ENCODE measurements at places on chromosomes 3 and 15. TPM values are rescaled to one million over a fixed set of nuclear protein-coding genes. Genes with fewer than 3 reads are reported as not detected.

GRCh38 chr3:37198996-37199395 is 24.6 kb upstream of the LRRFIP2 start:
- no peak for DNase-seq

DNA sequence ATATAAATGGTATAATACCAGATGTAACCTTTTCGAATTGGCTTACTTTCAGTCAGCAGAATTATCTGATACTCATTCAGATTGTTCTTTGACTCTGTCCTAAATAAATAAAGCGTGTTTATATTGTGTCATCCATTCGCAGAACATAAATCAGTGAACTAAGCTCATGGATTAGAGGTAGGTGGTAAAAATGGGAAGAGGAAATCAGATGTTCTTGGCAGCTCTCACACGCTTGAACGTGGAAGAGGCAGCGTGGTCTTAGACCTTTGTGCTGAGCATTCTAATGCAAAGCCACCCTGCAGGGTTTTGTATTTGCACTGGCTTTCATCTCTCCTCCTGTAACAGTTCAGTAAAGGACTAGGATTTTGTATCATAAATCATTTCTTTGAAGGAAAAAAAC is 441.4 kb downstream of the GABRG3 start:
- no peak for DNase-seq

DNA sequence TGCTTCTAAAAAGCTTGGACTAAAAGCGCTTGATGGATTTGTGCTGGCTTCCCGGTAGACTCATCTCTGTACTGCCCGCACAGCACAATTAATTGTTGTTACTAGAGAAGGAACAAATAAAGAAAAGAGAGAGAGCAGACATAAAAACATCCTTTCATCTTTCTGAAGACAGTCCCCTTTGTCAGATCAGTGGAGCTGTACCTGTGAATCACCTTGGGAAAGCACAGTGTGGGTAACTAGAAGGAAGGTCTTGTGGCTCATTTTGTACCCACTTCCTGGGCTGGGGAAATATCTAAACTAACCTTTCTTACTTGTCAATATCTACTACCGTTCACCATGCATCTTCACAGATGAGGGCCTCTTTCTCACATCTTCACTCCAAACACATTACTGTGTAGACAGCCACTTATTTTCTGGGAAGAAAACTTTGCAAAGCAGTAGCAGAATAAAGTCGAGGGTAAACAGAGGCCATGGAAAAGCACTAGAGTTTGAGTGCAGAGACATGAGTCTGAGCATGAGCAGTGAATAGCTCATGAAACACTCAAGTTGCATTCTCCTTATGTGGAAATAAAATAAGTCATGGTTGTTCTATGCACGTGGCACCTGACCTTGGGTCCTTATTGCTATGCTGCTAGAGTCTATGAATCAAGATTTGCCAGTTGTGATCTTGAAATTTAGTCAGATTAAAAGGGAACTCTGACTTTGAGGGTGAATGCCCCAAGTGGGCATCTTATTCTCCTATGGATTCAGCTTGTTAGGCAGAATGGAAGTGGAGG is 169.3 kb downstream of the LPP start:
- no peak for DNase-seq

- no peak for DNase-seq
Observed at GRCh38 chr15:65038836-65039235, 6.4 kb upstream of the SLC51B start.

GRCh38 chr3:52093756-52094545 is 37.6 kb upstream of the DUSP7 start:
- no peak for DNase-seq

DNA sequence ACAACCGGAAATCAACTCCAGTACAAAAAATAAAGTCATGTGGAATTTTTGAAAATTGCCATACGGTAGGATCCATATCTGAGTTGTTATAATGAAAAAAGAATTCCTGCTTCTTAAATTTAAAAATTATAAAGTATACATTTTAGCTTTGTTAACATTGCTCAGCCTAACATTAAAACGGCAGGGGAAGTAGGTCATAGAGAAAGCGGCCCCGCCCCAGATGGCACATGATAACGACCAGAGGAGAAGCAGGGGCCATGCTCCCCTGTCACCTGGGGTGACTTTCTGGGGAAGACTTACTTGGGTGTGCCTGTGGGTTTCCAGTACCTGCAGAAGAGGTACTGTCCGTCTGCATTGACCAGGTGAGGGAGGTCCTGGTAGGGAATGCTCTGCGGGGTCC is 921 bp downstream of the MGLL start:
- DNase-seq: no peak

GRCh38 chr15:28096411-28096669 is 2.8 kb downstream of the OCA2 start:
- DNase-seq: no peak

GRCh38 chr15:100111125-100112060 is 230.4 kb downstream of the ADAMTS17 start:
- DNase-seq: no peak

- no peak for DNase-seq
Observed at GRCh38 chr15:46676233-46677206, 1040.8 kb upstream of the SEMA6D start.

GRCh38 chr3:184372911-184373310 is 5.1 kb downstream of the THPO start:
- DNase-seq: no peak

DNA sequence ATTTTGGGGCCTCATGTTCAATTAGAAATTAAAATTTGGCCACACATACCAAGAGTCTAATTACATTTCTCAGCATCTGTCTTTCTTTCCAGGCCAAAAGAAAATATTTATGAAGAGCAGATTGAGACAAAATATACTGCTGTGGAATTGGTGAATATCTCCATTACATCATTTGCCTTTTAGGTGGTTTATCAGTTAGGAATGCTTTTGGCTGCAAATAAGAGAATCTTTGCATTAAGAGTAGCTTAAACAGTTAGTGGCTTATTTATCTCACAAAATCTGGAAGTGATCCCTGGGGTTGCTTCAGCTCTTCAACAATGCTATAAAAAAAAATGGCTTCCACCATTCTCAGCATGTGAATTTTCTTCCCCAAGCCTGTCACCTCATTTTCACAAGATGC is 308.7 kb downstream of the MAGI1 start:
- DNase-seq: no peak

DNA sequence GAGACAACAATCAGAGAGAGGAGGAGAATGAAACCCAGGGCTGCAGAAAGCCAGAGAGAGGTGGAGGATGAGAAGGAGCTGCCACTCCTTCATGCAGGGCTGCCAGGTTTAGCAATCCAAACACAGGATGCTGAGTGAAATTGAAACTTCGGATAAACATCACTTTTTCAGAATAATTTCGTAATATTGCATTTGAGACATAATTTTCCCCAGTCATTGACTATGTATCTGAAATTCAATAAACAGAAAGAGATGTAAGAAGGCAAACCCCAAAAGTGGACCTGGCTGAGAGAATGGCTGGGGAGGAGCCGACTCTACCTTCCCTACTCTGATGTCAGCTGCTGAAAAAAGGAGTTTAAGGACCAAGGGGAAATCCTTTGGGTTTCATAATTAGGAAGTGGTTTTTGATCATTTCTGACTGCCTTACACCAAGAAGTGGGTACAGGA is 33.8 kb downstream of the SLC9A9 start:
- no peak for DNase-seq

DNA sequence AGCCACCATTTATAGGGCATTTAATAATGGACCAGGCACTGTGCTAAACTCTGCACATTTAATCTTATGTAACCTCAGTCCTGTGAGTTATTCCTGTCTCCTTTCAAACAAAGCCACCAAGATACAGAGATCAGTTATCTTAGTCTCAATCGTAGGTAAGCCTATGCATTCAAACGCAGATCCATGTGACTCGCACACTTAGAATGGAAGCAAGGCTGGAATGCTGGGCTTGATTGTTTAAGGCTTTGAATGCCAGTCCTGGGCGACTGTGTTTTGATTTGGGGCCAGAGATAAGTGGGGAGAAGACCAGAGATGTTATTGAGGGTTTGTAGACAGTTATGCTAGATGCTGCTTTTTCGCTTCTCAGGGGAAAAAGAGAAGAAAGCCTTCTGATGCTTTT is 22.2 kb downstream of the MED12L start:
- no peak for DNase-seq

- DNase-seq: no peak
Observed at GRCh38 chr15:92653836-92654539, 1.6 kb downstream of the FAM174B start.

SV2B gene
- polyA plus RNA-seq: not detected

SPINK8 gene
- polyA plus RNA-seq: not detected

DNAH1 gene
- 0.53 TPM for polyA plus RNA-seq

GP5 gene
- not detected for polyA plus RNA-seq

NR2E3 gene
- not detected for polyA plus RNA-seq

TMEM108 gene
- not detected for polyA plus RNA-seq

CAV3 gene
- polyA plus RNA-seq: not detected

ITGB5 gene
- polyA plus RNA-seq: 0.77 TPM

SOX14 gene
- not detected for polyA plus RNA-seq

THRB gene
- 1.8 TPM for polyA plus RNA-seq

GOLGA6L25 gene
- not detected for polyA plus RNA-seq

SGO1 gene
- 12.6 TPM for polyA plus RNA-seq

CGNL1 gene
- not detected for polyA plus RNA-seq

CAPN3 gene
- polyA plus RNA-seq: 1.2 TPM

KBTBD13 gene
- not detected for polyA plus RNA-seq

CSPG5 gene
- polyA plus RNA-seq: not detected
